T-helper 1 cell (primary cell): ENCODE measurements at places on chromosomes 16 and 17.

GRCh38 chr16:72241930-72242329 lies 70.0 kb upstream of the PMFBP1 start:
- DNase-seq = no peak

GRCh38 chr17:5587438-5588032 lies 3.2 kb upstream of the NLRP1 start:
- DNase-seq = peak; percentile 33

DNA sequence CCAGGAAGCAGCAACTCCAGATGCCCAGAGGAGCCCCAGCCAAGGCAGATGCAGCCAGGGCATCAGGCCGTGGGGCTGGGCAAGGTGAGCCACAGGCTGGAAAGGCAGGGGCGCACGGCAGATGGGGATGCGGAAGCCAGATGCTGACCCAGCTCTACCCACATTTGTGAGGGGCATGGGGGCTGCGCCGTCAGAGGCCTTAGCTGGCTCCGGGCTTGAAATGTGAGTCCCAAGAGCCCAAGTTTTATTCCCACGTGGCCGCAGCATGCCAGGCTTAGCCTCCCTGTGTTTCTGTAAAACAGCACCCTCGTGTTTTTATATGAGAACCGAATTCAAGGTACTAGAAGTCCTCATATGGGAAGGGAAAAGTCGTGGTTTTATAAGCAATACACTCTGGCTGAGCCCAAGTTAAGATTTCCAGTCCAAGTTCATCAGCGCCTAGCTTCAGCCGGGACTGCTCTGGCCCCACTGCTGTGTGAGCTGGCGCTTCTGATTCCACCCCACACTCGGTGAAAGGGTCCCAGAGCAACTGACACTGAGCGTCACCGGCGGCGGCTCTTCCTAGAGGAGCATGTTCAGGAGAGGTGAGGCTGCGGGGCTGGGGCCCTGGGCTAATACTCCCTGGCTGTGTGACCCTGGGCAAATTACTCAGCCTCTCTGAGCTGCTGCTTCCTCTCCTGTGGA lies 6.7 kb upstream of the C16orf95 start:
- DNase-seq = no peak

DNA sequence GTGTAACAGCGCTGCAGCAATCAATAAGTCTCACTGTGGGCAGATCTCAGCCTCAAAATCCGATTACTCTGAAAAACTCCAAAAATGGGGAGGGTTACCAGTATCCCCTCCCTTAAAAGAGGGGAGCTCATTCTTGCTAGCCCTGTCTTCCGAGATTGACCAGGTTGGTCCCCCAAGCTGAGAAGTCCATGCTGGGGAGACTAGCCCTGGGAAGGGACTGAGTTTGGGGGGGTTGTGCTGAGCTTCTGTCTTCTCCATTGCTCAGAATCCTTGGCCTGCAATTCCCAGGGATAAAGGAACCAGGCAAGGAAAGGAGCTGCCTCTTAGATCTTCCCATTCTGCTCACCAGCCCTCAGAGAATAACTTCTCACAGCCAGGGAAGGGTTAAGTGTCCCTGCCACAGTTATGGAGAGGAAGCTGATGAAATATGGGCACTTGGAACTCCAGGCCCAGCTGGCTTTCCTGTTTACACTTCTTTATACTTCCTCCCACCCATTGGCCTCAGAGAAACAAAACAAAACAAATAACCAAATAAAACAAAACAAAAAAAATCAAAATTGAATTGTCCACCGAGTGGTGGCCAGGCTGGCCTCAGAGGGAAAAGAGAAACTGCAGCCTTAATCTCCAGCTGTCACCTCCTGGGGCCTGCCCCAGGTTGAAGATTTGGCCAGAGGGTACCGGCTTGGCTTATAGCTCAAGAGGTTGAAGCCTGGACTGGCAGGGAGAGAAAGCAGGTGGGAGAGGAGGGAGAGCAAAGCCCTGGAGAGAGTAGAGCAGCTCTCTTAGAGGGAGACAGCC lies 2.6 kb downstream of the HOXB3 start:
- no peak for DNase-seq

DNA sequence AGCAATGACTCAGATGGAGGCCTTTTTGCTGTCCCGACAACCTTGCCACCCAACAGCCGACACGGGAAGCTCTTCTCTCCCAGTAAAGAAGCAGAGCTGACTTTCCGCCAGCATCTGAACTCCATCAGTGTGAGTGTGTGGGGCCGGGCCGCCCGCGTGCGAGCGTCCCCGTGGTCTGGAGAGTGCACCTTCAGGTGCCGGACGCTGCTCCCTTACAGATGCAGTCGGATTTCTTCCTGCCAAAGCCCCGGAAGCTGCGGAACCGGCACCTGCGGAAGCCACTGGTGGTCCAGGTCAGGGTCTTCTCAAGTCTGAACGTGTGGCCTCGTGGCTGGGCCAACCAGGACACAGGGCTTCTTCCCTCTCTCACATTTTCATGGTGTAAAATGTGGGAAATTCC lies 15.5 kb upstream of the JPT2 start:
- DNase-seq = no peak

DNA sequence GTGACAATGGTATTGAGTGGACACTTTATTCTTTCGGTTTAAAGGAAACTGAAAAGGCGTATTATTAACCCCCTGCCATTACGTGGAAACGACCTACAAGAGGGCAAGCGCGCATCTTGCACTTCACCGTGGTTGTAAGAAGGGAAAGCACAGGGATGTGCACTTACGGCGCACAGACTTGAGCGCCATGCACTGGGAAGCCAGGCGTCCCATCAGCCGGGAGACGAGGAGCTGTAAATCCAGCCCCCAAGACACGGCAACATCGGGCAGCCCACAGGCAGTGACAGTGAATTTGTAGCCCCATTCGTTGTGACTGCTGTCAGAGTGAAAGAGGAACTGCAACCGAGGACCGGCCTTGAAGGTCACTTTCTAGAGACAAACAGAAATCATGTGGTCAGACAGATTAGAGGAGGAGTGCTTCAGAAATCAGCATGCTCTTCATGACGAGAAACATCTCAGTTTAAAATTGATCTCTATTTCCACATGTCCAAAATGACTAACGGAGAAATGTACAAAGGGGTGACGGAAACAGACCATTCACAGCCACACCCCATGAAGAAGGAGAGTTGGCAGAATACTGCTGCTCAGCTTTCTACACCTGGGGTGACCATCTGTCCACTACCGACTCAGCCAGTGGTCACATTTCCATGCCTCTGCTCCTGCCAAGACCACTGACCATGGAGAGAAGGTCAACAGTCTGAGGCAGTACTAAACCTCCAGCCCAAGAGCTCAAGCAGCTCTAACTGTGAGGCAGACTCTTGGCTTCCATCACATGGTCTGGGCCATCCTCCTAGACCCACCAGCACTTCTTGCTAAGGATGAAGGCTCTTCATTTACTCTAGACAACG lies 68.6 kb downstream of the ZZEF1 start:
- no peak for DNase-seq

DNA sequence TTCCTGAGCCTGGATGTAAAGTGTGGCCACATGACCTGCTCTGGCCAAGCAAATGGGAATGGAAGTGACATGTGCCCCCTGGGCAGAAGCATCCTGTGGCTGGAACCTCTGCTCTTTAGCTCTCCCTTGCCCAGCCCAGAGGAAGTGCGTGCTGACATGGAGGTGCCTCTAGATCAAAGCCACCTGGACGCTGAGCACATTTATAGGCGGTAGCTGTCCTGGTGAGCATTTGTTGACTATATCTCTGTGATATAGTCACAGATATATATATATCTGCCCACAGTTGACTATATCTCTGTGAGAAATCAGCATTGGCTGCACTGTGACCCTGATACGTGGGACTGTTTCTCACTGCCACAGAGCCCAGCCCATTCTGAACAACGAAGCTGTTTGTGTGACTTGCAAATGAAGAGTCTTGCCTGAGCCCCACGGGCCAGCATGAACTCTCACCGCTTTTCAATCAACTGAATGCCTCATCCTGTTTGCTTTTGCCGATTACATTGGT lies 118.8 kb downstream of the C16orf95 start:
- no peak for DNase-seq
